ENCODE measurements at places on chromosomes 11 and 22.
A peak's percentile ranks its signal among the peaks of the same experiment; 100 is the strongest.

DNA sequence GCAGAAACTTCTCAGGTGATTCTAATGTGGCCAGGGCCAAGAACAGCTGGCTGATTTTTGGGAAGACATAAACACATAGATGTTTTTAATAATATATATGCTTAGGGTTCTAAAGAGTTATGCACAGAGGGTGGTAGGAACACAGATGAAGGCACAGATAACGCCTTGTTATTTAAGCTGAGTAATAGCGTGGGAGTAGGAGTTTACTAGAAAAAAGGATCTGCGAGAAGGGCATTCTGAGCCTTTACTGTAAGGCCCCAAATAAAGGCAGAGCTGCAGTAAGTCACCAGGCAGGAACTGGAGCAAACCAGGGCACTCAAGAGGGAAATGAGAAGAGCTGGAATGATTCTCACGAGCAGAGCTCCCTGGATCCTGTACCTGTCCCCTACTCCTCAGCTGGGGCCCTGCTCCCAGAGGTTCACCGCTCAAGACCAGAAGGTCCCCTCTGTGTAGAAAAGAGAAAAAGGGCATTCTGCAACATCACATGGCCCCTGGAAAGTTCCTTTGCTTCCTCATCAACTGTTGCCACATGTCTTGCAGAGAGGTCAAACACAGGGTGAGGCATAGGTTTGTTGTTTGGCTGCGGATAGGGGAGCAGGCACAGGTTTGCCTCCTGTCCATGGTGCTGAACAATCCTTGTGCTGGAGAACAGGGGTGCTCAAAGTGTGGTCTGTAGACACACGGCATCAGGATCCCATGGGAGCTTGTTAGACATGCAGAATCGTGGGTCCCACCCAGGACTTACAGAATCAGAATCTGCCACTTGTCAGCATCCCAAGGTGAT is 125.7 kb downstream of the TENM4 start:
- DNase-seq, result peak; percentile 23

- no peak for DNase-seq
Observed at GRCh38 chr11:46560300-46560991, 33.4 kb downstream of the AMBRA1 start.

DNA sequence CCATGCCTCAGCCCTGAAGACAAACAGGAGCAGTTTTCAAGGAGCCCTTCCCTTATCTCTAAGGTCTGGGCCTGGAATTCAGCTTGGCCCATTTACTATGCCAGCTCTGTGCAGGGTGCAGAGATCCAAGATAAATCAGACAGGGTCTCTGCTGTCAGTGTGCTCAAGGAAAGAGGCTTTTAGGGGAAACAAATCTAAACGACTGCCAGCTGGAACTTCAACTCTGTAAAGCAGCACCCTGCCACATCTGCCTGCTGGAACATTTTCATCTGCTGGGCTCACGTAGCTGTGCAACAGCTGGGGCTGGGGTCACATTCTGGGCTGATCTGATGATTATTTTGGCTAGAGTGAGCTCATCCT is 19.8 kb upstream of the EHF start:
- DNase-seq, result no peak

DNA sequence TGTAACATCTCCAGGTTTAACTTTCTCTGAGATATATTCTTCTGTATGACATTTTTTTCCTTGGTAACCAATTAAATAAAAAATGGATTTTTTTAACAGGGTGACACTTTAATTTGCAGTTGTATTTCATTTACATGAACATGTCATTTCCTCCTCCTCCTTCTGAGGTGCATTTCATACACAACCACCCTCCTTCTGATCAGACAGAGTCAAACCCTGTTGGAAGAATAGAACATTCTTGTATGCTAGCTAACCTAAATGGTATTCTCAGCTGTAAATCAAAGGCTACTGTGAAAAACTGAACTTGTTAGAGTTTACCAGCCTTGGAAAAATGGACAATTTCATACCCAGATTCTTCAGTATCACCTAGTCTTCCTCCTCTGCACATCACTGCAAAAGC is 52.7 kb upstream of the CHRM4 start:
- DNase-seq, result no peak

GRCh38 chr11:117933930-117934329 is 4.7 kb upstream of the TMPRSS13 start:
- no peak for DNase-seq

- DNase-seq, result no peak
Observed at GRCh38 chr11:7651700-7652099, 21.6 kb downstream of the CYB5R2 start.

DNA sequence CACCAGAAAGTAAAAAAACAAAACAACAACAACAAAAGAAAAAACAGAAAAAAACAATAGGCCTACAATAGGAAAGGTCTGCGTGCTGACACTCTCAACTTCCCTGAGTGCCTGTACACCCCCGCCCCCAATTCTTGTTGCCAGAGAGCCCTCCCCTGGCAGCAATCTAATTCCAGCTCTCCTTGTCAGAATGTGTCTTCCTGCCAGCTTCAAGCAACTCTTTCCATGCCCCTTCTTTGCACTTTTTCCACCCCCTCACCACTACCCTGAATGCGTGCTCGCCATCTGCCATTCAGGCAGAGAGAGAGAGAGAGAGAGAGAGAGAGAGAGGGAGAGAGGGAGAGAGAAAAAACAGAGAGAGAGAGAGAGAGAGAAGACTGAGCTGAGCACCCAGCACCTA is 245.0 kb downstream of the KIRREL3 start:
- no peak for DNase-seq

- DNase-seq, result no peak
Observed at GRCh38 chr11:102560555-102561011, 30.0 kb upstream of the MMP7 start.

DNA sequence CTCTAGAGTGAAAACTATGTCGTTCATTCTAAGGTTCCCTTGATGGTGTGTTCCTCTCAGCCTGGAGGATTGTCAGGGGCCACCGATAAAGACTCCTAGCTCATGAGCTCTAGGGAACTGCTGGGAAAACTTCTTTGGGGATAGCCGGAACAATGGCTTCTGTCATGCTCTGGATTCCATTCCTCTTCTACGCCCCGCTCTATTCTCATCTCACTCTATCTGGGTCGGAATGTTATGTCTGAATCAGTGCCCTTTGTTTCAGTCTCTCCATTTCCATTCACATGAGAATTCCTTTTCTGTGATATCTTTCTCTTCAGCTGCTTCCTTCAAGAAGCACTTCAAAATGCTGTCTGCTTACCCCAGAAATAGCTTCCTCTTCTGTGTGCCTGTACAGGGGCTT is 16.9 kb upstream of the SLCO2B1 start:
- DNase-seq, result no peak

GRCh38 chr11:18972336-18972735 is 33.1 kb upstream of the MRGPRX1 start:
- DNase-seq, result no peak

- no peak for DNase-seq
Observed at GRCh38 chr22:42794551-42795510, 62.2 kb downstream of the ARFGAP3 start.

DNA sequence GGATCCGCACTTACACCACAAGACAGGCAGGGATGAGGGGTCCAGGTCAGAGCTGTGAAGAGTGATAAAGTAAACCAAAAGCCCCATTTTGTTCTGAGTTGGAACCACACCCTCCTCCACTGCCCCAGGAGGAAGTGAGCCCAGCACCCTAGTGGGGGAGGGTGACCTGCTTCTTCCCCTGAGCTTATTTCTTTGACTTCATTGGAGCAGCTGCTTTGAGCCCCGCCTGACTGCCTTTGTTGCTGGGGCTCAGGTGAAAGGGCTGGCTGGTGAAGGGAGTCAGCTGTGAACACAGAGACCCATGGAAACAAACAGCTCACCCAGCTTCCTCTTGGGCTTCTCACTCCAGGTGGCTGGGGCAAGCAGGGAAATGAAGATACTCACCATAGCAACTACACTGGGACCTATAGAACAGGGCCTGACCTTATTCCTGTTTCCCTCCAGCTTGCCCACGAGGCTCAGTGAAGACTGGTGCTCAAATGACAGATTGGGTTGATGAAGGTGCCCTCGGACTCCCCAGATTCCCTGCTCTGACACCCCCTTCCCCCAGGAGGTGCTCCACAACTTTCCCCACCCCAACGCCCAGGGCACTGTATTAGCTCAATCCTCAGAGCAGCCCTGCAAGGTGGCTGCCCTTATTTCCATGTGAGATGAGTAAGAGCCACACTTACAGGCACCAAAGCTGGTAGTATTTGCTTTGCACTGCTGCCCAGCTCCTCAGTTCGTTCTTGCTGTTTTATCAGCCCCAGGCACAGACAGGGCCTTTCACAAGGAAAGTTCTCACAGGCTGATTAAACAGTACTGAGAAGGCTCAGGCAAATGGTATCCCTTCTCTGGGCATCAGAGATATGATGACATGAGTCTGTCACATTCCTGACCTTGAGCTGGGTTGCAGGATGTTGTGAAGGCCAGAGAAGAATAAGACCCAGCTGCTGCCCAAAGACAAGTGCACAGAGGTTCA is 2.4 kb downstream of the UCP2 start:
- DNase-seq, result no peak

DNA sequence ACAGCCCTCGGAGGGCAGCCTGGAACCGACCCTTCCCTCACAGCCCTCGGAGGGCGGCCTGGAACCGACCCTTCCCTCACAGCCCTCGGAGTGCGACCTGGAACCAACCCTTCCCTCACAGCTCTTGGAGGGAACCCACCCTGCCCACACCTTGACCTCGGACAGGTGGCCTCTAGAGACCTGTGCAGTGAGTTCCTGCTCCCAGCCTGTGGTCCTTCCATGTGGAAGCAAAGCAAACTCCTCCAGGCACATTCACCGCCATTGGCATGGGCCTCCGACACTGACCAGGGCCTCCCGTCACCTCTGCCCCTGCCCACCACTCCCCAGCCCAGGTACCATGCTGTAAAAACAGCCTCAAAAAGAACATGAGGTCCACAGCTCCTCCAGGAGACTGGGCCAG is 272.1 kb downstream of the BRD1 start:
- DNase-seq, result no peak

Data from neural crest cell (in vitro differentiated cells).